Urinary bladder (tissue), 4 donors: ENCODE measurements at places on chromosomes 3 and 15. TPM values are rescaled to one million over a fixed set of nuclear protein-coding genes. Genes with fewer than 3 reads are reported as not detected.

The PLXND1 gene
- polyA plus RNA-seq, result 70.3 TPM

The DPPA2 gene
- polyA plus RNA-seq, result not detected

The EIF1B gene
- polyA plus RNA-seq, result 95.8 TPM

The CCR9 gene
- polyA plus RNA-seq, result not detected

The CCR8 gene
- not detected for polyA plus RNA-seq

The GPX1 gene
- polyA plus RNA-seq, result 411 TPM

The AQP9 gene
- 1.1 TPM for polyA plus RNA-seq

The NR1I2 gene
- polyA plus RNA-seq, result 0.11 TPM

The IL17RD gene
- polyA plus RNA-seq, result 6.3 TPM

The DNAJA4 gene
- polyA plus RNA-seq, result 18.5 TPM
